Psoas muscle (tissue), 8 donors: ENCODE measurements at places on chromosomes 1 and 21.

DNA sequence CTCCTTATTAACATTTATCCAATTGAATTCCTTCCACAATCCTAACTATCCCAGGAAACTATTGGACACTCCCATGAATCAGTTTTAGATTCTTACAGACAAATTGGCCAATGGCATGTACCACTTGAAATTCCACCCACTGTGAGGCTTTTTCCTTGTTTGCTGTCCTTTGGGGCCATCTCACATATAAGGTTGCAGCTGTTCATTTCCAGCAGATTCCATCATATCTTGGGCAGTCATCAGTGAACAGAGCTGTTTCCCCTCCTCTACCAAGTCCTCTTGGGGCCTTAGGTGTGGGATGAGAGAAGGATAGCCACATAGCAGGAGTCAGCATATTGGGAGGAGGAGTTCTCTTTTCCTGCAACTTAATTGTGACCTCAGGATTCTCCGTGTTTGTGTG is 109.1 kb downstream of the HHAT start:
- DNase-seq = no peak

GRCh38 chr1:175273376-175274031 is 80.9 kb upstream of the KIAA0040 start:
- DNase-seq = no peak

DNA sequence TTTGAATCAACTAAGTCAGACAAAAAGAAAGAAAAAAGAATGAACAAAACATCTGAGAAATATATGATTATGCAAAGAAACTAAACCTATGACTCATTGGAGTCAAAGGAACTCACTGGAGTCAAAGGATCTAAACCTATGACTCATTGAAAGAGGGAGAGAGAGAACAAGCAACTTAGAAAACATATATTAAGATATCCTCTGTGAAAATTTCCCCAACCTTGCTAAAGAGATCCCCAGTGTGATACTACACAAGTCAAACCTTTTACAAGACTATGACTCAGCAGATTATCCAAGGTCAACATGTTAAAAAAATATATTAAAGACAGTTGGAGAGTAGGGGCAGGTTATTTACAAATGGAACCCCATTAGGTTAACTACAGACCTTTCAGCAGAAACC is 1538.3 kb downstream of the NCAM2 start:
- no peak for DNase-seq

GRCh38 chr1:76330991-76331603 is 256.6 kb downstream of the ST6GALNAC3 start:
- no peak for DNase-seq

- DNase-seq = no peak
Measured at GRCh38 chr1:10177876-10178275, 32.5 kb upstream of the KIF1B start.

DNA sequence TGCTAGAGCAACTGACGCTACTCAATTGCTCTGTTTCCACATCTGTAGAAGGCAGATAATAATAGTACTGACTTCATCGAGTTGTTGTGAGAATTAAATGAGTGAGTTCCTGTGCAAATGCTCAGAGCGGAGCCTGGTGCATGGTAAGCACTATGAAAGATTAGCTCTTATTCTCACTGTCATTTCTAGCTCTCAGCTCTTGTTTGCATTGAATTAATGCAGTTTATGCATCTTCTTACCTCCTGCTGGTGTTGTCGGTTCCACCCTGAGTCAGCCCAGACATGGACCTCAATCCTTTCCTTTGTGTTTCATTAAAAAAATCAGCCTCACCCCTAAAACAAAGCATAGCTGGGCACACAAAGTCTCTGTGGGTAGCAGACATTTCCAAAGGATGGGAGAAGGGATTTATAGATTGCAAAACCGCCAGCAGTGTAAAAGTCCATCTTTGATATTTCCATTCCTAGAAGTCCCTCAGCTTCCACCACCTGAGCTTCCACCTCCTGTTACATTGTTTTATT is 254.4 kb upstream of the CSF3R start:
- DNase-seq = no peak

DNA sequence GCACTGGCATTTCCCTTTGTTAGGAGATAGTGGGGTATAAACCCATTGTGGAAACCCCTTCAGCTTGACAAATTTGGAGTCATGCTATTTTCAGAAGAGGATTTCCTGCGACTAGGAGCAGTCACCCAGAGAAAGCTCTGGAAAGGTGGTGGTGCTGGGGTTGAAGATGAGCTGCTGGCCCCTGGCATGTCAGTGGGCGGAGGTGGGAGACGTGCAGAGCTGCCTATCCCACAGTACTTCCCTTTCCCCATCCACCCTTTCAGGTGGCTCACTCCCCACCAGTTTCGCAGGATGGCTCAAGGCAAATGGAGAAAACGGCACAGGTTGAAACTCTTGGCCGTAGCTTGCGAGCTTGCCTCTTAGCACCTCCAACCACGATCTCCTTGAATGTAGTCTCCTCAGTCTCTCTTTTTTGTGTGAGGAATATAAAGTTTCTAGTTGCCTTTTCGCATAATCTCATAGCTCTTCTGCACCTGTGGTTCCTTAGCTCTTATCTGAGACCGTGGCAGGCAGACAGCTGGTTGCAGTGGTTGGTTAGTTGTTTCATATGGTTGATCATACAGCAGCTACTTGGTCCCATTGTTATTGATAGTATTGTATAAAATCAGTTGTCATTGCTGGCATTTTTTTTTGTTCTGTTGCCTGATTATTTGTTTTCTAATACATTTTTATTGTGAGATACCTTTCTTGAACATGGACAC is 48.2 kb downstream of the ADARB1 start:
- no peak for DNase-seq

DNA sequence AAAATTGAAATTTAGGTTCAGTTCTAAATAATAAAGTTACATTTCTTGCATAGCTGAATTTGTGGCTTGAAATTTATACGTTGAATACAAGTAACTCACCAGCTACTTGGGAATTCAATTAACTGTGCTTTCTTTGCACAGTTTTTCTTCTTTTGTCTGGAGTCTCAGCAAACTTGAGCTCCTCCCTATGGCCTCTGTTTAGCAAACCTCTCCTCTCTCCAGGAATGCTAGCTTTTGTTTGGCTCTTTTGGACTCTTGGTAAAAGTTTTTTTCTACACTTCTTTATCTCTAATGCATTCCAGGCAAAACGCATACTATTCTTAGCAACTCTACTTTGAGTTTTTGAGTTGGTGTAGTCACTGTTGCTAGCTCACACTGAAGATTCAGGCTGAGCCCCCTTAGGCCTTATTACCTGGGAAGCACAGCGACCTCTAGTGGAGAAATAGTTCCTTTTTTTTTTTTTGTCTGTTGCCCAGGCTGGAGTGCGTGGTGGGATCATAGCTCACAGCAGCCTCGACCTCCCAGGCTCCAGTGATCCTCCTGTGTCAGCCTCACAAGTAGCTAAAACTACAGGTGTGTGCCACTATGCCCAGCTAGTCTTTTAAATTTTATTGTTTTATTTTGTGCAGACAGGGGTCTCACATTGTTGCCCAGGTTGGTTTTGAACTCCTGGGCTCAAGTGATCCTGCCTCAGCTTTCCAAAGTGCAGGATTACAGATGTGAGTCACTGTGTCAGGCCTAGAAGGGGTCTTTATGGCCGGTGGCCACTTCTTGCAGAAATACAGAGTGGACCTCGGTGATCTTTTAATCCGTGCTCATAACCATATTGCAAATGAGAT is 61.7 kb downstream of the CASQ2 start:
- no peak for DNase-seq

DNA sequence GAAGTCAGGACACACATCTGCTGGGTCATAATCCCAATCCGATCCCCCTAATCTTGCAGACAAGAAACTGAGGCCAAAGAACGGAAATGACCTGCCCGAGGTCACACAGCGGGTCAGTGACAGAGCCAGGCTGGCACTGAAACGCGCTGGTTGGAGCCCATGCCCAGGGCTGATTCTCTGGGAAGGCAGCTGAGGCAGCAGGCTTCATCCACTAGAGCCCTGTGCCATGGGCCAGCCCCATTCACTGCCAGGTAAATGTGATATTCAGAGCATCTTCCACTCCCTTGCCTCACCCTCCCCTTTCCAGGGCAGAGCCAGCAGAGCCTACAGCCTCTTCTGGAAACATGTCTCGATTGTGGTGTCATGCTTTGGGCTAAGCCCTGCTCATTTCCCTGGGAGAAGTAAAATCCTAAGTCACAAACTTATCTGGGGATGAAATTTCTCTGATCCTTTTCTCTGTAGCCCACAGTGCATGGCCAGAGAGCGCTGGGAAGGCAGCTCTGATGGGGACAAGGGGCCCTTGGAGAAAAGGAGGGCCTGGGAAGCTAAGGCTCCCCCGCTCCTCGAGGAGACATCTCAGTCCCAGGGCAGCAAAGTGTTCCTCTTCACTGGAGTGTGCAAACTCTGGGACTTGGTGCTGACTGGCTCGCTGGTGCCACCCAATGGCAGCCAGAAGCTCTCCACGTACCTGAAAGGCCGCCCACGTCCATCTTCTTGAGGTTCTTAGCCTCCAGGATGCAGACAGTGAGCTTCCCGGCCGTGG is 110.4 kb downstream of the SYT2 start:
- DNase-seq = peak; percentile 67

DNA sequence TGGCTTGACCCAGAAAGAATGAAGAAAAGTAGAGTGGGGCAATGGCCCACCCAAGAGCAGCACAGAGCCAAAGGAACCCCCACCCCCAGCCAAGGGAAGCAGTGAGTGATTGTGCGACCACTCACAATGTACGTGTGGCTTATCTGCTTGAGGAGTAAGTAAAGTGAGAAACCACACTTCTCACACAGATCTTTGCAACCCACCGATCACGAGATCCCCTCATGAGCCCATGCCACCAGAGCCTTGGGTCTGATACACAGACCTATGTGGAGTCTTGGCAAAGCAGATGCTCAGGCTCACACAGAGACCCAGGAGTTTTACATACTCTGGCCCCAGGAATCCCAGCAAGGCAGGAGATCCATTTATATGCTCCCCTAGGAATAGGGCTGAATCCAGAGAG is 14.0 kb upstream of the SLC9C2 start:
- no peak for DNase-seq

DNA sequence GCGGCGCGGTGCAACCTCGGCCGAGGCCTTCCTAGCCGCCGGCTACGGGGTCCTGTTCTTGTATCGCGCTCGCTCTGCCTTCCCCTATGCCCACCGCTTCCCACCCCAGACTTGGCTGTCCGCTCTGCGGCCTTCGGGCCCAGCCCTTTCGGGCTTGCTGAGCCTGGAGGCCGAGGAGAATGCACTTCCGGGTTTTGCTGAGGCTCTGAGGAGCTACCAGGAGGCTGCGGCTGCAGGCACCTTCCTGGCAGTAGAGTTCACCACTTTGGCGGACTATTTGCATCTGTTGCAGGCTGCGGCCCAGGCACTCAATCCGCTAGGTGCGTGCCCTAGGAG is 379 bp downstream of the PPCS start:
- DNase-seq = peak; percentile 43

DNA sequence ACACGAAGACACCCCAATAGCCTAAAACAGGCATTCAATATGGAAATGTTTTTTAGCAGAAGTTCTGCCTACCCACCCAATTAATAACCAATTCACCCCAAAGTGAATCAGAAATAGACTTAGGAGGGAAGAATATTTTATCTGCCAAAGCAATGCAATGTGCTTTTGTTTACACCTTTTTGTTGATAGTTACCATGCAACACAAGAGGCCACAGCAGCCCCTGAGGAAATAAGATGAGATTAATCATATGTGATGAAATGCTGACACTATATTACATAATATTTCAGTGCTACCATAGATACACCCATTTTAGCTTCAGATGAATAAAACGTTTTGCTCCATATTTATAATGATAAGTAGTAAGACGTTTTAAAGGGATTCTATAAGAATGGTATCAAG is 60.9 kb upstream of the RGS2 start:
- DNase-seq = no peak

DNA sequence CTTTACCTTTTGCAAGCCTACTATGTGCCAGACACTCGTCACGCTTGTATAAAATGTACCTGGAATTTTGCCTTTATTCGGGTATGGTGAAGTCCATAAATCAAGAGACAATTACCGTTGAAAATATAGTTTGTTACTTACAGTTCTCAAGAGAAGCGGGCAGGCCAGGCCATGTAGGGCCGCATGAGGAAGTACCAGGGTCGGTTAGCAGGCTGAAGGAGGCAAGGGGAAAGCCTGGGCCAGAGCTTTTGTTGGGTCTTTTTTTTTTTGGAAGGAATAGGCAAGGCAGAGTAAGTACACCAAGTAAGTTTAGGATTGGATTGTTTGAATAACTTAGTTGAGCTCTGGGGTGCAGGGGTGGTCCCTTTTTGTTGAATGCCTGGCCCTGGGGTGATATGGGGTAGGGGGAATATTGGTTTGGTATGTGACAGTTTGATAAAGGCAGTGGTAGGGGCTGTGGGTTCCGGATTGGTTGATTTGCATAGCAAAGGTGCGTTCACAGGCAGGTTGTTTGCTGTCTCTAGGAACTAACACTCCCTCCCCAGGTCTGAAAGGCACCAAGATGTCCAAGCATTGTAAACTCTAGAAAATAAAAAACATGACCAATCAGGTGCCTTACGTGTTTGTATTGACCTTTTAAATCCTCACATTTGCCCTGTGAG is 80.7 kb downstream of the KAZN start:
- no peak for DNase-seq

DNA sequence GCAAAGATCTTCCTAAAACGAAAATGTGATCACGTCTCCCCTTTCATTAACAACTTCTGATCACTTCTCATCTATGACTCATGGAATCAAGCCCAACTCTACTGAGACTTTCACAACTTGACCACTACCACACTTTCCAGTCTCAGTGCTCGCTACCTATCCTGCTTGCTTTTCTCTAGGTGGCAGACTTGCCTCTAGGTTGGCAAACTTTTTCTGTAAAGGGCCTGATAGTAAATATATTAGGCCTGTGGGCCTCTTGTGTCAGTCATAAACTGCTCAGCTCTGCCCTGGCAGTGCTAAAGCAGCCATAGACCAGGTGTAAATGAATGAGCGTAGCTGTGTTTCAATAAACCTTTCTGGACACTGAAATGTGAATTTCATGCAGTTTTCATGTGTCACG is 21.5 kb upstream of the HMGB4 start:
- DNase-seq = no peak

DNA sequence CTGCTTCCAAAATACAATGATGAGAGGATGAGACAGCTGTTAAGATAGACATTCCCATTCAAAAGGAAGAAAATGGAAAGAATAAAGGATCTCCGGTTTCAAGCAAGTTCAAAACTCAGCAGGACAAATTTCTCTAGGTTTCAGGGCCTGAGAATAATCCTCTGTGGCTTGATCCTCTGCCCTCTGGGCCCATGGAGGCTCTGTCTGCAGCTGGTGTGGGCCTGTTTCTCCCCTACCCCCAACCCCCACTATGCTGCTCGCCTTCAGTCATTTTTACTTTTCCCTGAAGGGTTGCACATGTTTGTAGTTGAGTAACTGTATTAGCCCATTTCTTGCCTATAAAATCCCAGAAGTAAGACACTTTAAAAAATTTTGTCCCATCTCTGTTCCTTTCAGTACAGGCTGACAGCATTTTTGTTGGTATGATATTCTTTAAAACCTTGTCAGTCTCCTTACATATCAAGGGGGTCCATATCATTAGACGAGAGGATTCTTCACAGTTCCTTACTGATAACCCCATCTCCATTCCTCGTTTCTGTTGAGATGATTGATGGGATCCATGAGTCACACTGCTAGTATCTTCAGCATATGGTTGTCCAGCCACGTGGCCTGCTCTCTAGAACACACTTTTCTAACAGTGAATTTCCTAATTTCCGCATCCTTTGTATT is 10.5 kb downstream of the ZMYM4 start:
- no peak for DNase-seq
